Fibroblast of skin of left quadriceps (primary cell): ENCODE measurements at places on chromosomes 7 and 10.

GRCh38 chr7:156752367-156753228 lies 112.0 kb downstream of the RNF32 start:
- DNase-seq: no peak

GRCh38 chr7:43791-44540 lies 148.4 kb upstream of the FAM20C start:
- no peak for DNase-seq

DNA sequence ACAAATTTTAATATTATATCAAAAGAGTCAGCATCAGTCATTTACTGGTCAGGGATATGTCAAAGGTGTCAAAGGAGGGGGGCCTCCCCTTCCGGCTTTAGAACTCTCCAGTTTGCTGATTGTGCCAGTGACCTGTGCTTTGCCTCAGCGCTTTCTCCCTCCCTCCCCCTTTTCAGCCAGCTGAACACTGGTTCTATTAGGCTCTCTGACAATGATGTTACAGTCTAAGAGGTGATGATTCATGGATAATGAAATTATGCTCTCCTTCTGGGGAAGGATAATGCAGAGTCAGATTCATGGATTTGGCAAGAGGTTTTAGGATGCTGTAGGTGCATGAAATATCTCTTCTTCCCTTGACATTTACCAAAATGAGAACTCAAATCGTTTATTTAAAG lies 6.1 kb downstream of the LRRTM3 start:
- DNase-seq: no peak

GRCh38 chr7:129298268-129298893 lies 73.6 kb downstream of the AHCYL2 start:
- DNase-seq: peak; percentile 4

DNA sequence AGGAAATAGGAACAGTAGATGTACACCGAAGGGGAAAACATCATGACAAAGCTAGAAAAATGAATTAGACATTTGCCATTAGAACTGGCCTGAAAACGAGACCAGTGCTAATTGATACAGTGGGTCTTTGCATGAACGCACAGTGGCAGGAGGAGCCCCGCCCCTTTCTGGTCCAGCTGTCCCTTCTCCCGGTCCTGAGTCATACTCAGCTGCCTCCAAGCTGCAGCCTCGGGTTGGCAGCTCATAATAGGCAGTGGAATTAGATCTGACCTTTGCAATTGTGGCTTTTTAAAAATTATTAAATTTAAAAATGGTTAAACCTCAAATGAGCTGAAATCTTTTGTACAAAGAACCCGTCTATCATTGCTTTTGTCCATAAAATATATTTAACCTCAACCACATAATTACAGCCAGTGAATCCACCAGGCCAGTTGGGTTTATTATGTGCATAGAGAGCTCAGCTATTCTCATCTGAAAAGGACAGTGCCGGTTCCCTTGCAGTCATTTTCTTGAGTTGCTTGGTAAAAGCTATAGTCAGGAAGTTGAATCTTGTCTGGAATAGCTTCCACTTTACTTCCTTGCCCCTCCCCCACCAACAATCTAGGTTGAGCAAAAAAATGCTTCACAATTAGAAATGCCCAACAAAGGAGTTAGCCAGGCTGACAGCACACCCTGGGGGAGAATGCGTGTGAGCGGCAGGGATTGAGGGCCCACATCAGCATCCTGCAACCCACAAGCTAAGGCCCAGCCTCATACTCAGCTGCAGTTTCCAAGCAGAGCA lies 147.1 kb downstream of the BUB3 start:
- no peak for DNase-seq

DNA sequence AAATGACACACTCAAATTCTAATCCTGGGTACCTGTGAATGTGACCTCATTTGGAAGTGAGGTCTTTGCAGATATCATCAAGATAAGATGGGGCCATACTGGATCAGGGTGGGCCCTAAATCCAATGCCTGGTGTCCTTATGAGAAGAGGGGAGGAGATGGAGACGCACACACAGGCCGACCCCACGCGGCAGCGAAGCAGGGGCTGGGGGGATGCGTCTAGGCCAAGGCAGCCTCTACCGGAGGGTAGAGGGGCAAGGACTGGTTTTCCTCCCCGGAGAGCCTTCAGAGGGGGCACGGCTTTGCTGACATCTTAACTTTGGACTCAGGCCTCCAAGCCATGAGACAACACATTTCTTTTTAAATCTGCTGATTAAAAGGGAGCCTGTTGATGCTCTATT lies 33.3 kb downstream of the DPYSL4 start:
- DNase-seq: no peak

DNA sequence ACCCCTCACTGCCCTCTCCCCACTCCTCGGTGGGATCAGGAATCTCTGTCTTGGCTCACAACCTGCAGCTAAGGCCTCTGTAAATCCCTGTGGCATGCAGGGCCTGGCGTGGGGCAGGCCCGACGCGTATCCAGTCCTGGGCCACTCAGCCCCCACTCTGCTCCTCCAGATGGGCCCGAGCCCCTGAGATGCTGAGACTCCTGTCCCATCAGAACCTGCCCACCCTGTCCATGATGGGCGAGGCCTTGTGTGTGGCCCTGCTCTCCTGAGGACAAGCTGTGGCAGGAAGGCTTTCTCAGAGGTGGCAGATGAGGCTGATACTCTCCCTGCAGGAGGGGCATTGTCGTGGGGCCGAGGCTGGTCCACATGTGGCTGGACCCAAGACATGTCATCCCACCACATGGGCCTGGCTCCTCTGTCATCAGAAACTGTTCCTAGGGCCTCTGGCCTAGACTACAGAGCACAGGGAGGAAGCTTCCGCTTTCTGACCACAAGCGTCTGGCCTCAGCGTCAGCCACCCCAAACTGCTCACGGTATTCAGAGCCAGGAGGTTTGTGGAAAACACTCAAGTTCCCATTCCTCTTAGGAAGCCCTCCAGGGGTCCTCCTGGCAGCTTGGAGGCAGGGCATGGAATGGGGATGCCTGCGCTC lies 6.0 kb downstream of the ALOX5 start:
- DNase-seq: no peak

- no peak for DNase-seq
Measured at GRCh38 chr10:17599089-17599488, 18.1 kb downstream of the HACD1 start.

DNA sequence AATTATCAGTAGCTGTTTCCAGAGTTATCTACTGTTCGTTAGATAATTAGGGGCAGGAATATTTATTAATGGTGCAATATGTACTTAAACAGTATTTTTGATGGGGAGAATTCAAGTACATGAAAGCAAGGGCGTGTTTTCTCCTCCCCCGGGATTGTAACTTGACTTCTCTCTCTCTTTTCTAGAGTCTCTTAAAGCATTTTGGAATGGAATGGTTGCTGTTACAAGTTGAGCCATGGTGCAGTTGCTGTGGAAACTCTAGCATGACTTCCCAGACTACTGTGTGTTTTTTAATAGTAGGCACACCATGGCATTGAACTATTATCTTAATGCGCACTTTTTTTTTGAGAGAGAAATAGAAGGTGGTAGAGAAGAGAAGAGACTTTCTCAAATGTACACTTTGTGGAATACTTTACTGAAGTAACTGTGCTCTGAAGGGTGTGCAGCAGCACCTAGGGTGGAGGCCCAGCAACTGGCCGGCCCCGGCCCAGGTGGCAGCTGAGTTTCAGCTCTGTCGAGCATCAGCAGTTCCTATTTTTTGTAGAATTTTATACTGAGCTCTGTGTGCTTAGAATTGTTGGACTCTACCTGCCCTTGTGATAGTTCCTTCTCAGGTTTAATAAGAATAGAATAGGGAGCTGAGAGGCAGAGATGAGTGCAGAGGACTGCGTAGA lies 64.4 kb downstream of the CCNY start:
- no peak for DNase-seq

DNA sequence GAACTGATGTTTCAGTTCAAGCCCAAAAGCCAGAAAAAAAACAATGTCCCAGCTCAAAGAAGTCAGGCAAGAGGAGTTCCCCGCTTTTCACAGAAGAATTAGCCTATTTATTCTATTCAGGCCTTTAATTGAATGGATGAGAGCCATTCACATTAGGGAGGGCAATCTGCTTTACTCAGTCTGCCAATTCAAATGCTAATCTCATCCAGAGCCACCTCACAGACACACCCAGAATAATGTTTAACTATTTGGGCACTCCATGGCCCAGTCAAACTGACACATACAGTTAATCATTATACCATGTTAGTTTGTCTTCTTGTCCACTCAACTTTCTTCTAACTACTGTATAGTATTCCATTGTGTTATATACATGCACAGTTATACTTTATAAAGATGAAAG lies 2.6 kb upstream of the NPSR1 start:
- no peak for DNase-seq

DNA sequence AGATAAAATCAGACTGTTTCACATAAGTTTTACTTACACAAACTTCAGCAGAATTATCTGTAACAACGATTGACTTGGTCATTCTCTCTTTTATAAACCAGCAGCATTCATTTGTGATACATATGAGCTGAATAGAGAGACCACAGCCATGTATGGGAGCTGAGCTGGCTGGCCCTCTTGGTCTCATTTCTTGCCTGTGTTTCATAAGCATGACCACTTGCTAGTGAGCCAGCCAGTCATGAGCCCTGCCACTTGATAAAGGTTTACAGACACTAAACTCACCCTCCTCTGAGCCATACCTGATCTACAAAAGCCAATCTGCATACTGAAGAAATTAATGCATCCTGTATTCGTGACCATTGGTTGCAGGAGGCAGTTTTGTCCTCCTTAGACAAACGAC lies 82.1 kb downstream of the PKD1L1 start:
- DNase-seq: no peak

DNA sequence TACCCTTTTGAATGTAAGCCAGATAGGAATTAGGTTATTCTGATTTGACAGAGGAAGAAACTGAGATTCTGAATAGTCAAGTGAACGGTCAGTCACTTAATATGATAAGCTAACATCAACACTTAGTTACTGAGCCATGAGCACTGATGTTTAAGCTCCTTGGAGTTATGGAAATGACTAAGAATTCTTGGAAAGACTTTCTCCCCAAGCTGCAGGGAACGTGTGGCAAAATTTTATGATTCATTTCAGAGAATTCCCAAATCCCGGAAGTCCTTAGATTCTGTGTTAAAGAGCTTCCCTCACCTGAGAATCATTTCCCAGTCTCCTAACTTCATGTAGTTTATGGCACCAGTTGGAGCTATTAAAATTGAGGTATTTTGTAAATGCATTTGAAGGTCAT lies 330.9 kb downstream of the XPNPEP1 start:
- no peak for DNase-seq

DNA sequence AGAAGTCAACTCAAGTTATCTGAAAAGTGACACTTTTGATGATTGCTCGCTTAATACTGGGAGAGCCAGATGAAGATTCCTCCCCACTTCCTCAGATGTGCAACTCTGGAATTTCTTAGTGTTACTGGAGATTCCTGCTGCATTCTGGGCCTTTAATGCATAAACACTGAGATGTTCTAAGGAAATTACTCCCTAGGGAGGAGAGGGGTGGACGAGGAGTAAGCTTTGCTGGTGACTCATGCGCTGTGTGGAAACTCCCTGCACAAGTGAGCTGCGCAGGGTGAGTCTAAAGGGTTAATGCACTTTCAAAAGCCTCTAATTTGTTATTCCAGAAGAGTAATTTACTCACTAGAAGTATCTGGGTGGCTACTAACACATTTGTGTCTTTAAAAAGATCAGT lies 46.3 kb downstream of the EGFR start:
- peak; percentile 99 for DNase-seq

DNA sequence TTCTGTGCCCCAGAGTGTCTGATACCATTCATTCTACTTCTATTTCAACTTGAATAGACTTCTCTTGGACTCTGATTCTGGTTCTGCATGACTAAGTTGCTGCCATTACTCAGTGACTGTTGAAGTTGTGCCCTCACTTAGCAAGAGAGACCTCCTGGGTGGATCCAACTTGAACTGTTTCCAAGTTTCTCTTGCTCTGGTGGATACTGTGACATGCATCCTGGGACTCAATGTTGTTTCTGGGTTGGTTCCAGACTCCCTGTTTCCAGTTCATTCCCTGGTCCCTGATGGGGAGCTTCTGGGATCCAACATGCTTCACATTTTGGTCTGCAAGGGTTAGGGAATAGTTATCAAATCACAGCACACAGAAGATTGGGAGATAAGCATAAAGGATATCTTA lies 26.2 kb upstream of the PRPF18 start:
- no peak for DNase-seq

DNA sequence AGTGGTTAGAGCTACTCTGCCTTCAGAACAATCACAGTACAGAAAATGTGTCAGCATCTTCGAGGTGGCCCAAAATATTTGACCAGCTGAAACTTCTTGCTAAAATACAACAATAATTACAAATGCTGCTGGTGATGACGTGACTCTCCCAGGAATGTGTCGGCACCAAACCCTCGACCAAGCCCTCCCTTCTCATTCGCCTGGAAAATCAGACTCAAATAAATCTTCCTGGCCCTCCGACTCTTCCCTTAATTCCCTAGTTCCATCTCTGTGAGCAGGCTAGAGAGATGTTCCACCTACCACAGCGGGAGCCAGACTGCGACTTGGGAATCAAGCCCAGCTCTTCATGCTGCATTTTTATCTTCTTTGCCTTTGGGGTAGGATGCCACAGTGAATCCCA lies 4.1 kb downstream of the PRSS2 start:
- DNase-seq: no peak

DNA sequence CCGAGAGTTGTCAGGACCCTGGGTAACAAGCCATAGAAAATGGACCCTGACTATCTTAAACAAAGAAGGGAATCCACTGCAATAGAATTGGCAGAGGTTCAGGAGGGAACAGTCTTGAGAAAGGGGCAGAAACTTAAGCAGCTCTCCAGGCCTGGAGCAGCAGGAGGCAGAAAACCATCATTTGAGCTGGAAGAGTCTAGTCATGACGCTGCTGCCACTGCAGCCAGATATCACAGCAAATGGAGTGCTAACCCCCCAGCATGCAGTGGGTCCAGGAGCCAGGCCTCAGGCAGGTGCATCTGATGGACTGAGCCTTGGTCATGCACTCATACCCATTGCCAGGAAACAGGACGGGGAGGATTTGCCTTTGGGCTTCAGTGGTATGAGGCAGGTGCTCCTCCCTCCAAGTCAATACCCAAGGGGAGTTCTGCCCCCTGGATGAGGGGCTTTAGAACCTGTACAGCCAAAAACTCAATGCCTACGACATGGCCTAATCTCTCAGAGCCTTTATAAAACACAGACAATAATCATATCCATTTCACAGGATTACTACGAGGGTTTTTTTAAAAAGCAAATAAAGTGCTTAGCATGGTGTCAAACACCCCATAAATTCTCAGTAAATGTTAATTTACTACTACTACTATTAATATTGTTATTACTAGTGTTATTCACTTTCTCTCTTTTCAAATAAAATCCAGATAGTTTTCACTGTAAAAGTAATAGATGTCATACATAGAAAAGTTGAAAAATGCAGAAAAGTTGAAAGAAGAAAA lies 30.7 kb downstream of the DUSP5 start:
- DNase-seq: no peak

DNA sequence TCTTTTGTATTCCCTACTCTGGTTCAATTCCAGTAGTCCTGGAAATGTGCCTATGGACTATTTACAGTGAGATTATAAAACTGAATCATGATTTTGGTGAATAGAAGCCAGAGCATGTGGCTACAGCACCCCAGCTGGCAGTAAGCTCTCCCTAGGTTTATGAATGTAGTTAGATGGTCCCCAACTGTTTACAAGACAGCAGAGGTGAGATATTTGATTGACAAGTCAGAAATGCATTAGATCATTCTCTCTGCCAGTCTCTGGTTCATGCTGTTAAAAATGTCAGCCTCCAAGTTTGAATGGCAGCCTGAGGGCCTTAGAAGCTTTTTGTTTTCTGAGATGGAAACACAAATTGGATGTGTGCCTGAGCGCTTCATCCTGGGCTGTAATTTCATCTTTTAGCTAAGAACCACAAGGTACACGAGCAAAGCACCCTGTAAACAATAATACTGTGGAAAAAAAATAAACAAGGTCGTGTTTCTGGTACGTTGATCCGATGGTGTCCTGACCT lies 85.0 kb downstream of the BTRC start:
- no peak for DNase-seq

GRCh38 chr7:18123508-18124239 lies 96.0 kb upstream of the PRPS1L1 start:
- no peak for DNase-seq
